ENCODE measurements at places on chromosomes 1 and 21. TPM values are rescaled to one million over a fixed set of nuclear protein-coding genes. Genes with fewer than 3 reads are reported as not detected.

DNA sequence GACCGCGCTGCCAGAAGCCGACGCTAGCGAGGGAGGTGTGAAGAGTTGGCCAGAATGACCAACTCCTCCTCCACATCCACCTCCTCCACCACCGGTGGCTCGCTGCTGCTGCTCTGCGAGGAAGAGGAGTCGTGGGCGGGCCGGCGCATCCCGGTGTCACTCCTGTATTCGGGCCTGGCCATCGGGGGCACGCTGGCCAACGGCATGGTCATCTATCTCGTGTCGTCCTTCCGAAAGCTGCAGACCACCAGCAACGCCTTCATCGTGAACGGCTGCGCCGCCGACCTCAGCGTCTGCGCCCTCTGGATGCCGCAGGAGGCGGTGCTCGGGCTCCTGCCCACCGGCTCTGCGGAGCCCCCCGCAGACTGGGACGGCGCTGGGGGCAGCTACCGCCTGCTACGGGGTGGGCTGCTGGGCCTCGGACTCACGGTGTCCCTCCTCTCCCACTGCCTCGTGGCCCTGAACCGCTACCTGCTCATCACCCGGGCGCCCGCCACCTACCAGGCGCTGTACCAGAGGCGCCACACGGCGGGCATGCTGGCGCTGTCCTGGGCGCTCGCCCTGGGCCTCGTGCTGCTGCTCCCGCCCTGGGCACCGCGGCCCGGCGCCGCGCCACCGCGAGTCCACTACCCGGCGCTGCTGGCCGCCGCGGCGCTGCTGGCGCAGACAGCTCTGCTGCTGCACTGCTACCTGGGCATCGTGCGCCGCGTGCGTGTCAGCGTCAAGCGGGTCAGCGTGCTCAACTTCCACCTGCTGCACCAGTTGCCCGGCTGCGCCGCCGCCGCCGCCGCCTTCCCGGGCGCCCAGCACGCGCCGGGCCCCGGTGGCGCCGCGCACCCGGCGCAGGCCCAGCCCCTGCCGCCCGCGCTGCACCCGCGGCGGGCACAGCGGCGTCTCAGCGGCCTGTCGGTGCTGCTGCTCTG is 1.2 kb downstream of the GPR88 start:
- peaks cover 9% of the 10 kb centered on the region for H3K27me3 ChIP-seq
- no peaks in the 10 kb centered on the region for H3K36me3 ChIP-seq
- H3K27ac ChIP-seq = no peak overlapping the region

- no peaks in the 10 kb centered on the region for H3K27me3 ChIP-seq
- no peak overlapping the region for H3K27ac ChIP-seq
- no peaks in the 10 kb centered on the region for H3K4me1 ChIP-seq
- DNase-seq = no peak
Observed at GRCh38 chr1:227748496-227749182, 13.4 kb downstream of the SNAP47 start.

GRCh38 chr1:8465013-8465412 is 147.1 kb downstream of the SLC45A1 start:
- no peak for DNase-seq
- H3K4me1 ChIP-seq = peaks cover 3% of the 10 kb centered on the region
- H3K27ac ChIP-seq = no peak overlapping the region
- H3K4me3 ChIP-seq = no peak overlapping the region
- H3K36me3 ChIP-seq = peaks cover 8% of the 10 kb centered on the region

- no peak overlapping the region for H3K4me3 ChIP-seq
- no peak overlapping the region for H3K27ac ChIP-seq
- H3K27me3 ChIP-seq = no peaks in the 10 kb centered on the region
- H3K36me3 ChIP-seq = no peaks in the 10 kb centered on the region
- no peak for DNase-seq
- no peaks in the 10 kb centered on the region for H3K4me1 ChIP-seq
Observed at GRCh38 chr1:65109487-65109886, 38.5 kb upstream of the AK4 start.

DNA sequence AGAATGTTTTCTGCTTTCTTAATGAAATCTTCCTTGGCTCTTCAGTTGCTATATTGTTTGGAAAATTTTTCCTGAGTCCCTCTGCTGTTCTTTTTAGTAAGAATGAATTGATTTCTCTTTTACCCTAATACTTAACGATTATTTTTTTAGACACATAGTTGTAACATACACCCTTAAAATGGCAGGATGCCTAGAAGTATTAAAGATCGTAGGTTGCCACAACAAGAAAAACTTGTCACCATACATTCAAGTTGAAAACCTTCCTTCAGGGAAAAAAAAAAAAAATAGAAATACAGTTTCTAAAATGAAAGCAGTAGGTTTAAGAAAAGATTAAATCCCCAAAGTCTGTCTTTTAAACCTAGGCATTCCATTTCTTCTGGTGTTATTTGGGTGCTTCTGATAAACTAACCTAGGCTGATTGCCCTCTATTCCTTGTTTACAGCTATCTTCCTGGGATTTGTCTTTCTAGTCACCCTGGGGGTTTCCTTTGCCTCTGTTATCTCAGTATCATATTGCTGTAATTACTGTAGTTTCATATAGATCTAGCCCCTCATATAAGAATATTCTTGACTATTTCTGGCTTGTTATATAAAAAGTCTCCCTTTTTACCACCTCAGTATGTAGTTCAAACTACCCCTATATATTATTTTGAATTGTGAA is 16.8 kb downstream of the SUCO start:
- H3K27me3 ChIP-seq = no peaks in the 10 kb centered on the region
- H3K4me3 ChIP-seq = no peak overlapping the region
- peaks cover 13% of the 10 kb centered on the region for H3K4me1 ChIP-seq
- H3K36me3 ChIP-seq = no peaks in the 10 kb centered on the region
- H3K27ac ChIP-seq = no peak overlapping the region
- DNase-seq = no peak

The MX2 gene
- total RNA-seq = 49.0 TPM

The CD34 gene
- not detected for total RNA-seq

The LDLRAD1 gene
- not detected for total RNA-seq
